Panc1 (cell line): ENCODE measurements at places on chromosomes 2 and 18.
A peak's percentile ranks its signal among the peaks of the same experiment; 100 is the strongest.

DNA sequence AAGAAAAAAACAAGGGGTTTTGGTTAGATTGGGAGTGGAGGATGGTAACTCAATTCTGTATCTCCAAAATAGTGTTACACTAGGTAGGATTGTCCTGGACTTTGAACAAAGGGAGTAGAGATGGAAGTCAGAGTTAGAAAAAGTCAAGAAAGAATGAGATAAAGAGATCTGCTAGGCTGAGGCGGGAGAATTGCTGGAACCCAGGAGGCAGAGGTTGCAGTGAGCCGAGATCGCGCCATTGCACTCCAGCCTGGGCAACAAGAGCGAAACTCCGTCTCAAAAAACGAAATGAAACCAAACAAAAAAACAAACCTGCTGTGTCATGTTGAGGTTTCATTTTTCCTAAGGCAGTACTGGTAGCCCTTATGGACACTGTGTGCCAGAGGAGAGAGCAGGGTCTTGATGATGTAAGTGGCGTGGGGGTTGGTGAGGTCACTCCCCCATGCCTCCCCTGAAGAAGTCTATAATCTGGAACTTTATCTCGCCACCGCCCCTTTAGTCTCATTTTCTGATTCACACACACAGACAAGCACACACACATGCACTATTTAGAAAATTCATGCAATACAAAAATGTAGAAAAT, 10.5 kb downstream of the DRC1 start:
- DNase-seq, result no peak

DNA sequence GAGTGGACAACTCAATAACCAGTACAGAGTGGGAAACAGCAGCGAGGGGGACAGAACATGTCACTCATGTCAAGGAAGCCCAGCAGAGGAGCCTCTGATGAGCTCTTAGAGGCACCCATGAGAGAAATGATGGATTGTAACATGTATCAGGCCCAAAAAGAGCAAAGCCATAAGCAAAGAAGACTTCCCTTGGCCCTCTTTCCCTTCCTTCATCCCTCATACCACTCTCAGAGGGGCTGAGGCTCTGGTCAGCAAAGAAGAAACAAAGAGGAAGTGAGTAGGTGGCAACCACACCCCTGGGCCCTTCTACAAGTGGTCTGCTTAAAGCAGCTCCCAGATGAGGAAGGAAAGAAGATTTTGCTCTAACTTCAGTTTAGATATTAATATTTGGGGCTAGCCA, 112.8 kb downstream of the CDC42EP3 start:
- DNase-seq, result no peak

- DNase-seq, result no peak
Measured at GRCh38 chr2:3604207-3604877, 9.4 kb downstream of the COLEC11 start.

DNA sequence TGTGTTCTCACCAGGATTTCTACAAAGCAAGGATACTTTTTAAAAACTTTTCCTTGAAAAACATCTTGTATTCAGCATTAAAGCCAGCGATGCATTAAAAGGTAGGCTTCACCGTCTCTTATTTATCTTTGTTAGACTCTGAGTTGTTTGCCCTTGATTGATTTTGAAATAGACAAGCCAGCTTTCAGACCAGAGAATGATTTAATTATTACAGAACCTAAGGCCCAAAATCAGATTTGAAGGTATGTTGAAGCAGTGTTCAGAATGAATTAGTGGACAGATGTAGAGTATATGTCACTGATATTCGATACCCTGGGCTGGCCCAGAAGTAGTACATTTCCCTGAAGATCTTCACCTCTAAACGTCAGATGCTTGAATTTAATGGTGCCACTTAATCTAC, 136.4 kb downstream of the THSD7B start:
- DNase-seq, result no peak

GRCh38 chr2:130870161-130870485, 33.4 kb downstream of the ARHGEF4 start:
- no peak for DNase-seq

DNA sequence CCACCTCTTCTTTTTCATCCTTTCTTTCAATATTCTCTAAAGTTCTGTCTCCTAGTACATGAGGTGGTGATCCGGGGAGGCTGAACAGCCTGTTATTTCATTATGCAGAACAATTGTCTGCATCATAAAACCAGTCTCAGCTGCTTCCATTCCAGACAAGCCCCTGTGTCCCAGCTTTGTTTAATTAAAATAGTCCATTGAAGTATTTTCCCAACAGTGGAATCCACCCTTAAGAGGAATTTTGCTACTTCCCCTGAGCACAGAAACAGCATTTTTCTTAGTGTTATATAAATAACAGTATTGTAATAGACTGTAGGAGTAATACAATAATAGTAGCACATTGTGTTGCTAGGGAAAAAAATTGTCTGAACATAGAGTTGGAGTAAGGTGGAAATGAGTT, 395.4 kb upstream of the TCF4 start:
- DNase-seq, result no peak

DNA sequence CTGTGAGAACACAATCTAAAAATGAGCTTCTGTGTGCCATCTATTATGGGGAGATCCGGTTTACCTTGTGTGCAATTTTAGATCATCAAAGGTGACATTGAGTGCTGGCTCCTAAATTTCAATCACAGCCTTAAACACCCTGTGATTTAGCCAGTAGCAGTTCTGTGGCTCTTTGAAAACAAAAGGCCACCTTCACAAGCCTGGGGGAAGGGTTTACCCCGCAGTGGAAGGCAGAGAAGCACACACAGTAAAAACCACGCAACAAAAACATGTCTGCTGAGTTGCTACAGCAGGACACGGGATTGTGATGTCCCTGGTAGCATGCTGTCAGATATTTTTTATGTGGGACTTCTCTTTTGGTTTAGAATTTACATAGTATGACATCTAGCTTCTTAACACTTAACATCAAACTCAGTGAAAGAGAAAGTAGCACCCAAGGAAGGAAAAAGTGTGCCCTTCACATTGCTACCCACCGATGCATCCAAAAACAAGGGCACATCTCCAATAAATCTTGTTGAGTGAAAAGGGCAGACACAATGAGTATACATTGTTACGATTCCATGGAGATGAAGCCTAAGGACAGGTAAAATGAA, 56.1 kb upstream of the RNF152 start:
- no peak for DNase-seq

DNA sequence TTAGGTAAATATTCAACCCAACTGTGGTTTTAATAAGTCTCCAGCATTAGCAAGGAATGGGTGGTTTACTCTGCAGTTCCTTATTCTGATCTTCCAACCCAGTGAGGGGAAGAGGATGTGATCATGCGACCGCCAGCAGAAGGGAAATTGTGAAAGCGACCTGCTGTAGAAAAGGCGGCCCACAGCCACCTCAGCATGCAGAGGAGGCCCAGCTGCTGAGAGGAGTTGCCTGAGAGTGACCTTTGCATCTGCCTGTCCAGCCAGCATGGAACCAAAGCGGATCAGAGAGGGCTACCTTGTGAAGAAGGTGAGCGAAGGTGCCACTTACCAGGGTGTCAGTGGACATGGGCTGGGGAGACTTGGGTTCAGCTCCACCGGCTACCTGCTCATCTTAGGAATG, at the start of gene PLEK:
PLEK (plus strand) TSS at position 196 of the 400 bp plus-strand sequence; CDS start at position 266, 70 bp downstream.
- no peak for DNase-seq

- DNase-seq, result no peak
Measured at GRCh38 chr2:127256866-127257265, 36.8 kb upstream of the CYP27C1 start.

DNA sequence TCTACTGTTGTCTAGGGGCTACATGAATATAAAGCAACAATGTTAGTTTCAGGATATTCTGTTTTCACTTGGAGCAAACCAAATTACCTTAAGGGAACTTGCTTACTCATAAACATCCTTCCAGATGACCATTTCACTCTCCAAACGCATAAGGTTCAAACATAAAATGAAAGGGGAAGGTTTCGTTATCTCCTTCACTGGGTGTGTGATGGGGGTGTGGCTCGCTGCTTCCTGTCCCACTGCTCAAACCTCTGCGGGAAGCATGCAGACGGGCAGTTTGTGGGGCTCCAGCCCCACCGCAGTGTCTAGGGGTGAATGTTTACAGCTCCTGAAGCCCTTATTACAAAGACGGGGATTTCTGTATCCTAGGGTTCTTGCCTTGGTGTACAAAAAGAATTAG, 1310.9 kb upstream of the TMEFF2 start:
- no peak for DNase-seq

DNA sequence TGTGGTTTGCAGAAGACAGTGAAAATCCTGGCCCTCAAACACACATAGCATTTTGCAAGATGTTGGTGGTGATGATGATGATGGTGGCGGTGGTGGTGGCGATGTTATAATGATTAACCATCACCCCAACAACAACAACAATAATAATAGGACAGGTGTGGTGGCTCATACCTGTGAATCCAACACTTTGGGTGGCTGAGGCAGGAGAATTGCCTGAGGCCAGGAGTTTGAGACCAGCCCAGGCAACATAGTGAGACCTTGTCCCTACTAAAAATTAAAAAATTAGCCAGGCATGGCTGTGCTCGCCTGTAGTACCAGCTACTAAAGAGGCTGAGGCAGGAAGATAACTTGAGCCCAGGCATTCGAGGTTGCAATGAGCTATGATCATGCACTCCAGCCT, 3.8 kb downstream of the VIT start:
- no peak for DNase-seq

GRCh38 chr18:61901323-61901986, 8.6 kb upstream of the RNF152 start:
- DNase-seq, result peak; percentile 46

DNA sequence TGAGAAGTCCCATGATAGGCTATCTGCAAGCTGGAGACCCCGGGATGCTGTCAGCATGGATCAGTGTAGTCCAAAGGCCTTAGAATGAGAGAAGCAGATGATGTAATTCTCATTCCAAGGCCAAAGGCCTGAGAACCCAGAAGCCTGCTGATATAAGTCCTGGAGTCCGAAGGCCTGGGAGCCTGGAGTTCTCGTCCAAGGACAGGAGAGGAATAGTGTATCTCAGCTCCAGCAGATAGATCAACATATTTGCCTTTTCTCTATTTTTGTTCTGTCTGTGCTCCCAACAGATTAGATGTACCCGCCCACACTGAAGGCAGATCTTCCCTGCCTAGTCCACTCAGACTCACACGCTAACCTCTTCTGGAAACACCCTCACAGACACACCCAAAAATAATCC, 454.9 kb upstream of the CHAC2 start:
- DNase-seq, result no peak

- no peak for DNase-seq
Measured at GRCh38 chr2:101679037-101679726, 18.3 kb upstream of the MAP4K4 start.

- no peak for DNase-seq
Measured at GRCh38 chr2:174124181-174124580, 124.2 kb downstream of the OLA1 start.

- DNase-seq, result no peak
Measured at GRCh38 chr2:231047274-231047922, 9.3 kb upstream of the PSMD1 start.

DNA sequence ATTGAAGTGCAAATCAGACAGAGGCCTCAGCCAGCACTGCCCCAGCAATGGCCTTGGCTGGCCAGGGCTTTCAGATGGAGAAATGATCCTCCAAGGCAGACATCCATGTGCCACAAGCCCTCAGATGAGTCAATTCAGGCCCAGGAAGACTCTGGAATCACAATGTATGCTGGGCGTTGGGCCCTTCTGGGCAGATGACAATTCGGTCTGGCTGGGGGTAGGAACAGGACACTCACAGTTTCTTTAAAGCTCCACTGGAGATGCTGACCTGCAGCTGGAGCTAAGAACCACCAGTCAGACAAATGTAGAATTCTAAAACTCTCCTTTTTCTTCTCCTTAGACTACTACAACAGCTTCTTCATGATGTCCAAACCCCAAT, 7.1 kb upstream of the CRYGC start:
- no peak for DNase-seq

DNA sequence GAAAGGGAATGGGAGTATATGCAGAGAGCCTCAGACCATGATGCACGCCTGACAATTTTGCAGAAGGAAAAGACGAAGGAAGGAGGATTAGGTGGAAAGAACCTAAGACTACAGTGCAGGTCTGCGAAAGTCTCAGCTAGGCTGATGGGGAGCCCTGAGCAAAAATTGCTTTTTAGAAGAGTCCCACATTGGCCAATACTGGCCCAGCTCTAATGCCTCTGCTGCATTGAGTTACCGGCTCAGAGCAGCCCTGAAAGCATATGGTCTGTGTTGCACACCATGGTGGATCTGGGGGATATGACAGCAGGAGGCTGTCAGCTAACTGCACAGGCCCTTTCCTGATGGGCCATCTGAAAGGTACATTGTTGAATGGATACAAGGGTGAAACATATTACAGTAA, 48.3 kb upstream of the CAVIN2 start:
- DNase-seq, result no peak

- DNase-seq, result no peak
Measured at GRCh38 chr2:29628108-29628745, 293.2 kb downstream of the ALK start.

DNA sequence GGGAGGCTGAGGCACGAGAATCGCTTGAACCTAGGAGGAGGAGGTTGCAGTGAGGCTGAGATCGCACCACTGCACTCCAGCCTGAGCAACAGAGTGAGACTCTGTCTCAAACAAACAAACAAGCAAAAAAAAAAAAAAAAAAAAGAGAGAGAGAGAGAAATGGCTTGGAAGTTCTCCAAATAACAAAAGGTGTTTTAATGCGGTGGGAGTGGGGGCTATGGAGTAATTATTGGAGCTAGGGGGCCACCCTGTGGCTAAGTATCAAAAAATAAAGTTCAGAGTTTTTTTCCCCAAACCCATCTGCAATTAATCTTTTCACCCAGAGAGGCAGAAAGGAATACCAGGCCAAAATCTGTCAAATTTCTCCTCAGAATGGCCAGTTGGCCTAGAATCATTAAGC, 23.0 kb upstream of the CEP68 start:
- no peak for DNase-seq

DNA sequence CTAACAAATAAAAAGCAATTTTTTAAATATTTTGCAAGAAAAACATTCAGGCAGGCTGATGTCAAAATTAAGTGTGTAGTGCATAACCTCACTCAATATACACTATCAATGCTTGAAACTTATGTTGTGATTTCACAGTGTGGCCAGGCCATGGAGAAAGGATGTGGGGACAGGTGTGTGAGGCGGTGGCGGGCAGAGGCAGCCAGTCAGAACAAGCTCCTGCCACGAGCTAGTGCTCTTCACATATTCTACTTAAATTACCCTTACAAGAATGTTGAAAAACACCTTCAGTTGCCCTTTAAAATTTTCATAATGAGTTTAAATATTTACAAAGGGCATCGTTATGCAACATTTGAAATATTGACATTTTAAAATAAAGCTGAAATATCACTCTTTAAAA, 43.2 kb downstream of the CYB5A start:
- DNase-seq, result no peak

- no peak for DNase-seq
Measured at GRCh38 chr18:11996190-11996754, 15.0 kb downstream of the IMPA2 start.

- no peak for DNase-seq
Measured at GRCh38 chr2:15563227-15564100, 2.3 kb upstream of the NBAS start.
